ENCODE measurements at places on chromosomes 3 and 15.

DNA sequence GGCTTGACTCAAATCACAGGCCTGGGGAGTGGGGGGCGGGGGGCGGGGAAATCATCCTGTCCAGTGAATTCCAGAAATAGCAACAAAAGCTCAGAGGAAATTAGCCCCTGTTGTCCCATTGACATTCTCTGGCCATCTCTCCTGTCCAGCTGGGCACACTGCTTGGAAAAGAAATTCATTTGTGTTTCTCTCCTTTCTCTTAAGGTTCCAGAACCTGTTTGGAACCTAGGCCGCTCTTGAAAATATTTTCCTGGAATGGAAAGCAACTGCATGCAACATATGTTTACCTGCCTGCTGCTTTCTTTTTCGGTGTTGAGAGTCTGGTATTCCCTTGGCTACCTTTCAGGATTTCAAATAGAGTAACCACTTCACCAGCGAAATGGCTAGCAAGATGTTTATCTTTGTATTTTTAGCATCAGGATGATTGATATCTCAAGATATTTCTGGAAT is 169.0 kb downstream of the GHSR start:
- DNase-seq = peak; percentile 58

DNA sequence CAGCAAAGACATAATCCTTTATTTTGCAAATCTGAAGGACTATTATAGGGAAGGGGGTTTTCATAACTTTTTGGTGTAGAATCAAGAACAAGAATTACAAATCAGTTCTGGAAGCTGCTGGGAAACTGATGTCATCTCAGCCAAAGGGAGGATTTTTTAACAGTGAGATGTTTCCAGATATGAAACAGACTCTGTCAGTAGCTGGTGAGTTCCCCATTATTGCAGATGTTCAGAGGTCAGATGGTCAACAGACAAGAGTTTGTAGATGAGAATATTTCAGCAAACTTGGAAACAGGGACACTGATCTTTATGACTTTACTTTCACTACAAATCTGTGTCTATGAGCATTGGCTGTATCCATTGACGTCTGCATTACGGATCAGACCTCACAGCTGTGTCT is 71.9 kb upstream of the LPP start:
- no peak for DNase-seq

DNA sequence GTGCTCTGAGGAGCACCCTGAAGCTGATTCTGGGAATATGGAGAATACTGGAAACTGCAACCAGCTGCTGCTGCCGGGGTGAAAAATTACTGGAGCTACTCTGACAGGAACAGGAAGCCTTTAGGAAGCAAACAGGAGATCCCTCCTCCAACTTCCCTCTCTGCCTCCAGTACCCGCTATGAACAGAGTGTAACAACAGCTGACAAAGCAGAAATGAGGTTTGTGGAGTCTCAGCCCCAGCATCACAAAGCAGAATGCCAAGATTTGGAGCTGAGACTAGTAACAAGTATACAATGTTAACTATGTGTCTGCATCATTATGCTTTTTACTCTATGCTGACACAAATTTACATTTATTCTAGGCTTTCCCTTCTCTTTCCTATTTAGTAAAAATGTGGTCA is 22.7 kb upstream of the PIAS1 start:
- no peak for DNase-seq

DNA sequence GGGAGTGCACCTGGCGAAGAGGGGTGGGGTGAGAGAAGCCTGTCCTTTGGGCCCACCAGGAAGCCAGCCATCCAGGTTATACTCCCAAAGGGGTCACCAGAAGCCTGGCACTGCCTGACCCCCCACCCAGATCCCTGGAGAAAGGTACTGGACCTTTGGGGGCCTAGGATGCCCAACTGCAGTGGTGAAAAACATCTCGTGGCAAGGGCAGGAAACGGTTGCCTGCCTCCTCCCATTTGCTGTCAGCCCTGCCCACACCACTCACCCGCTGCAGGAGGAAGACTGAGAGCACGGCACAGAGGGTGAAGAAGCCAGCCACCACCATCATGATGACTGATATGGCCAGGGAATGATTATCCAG is 2.2 kb upstream of the ULK3 start:
- DNase-seq = no peak

- no peak for DNase-seq
Measured at GRCh38 chr3:146072824-146073223, 88.2 kb downstream of the PLOD2 start.

DNA sequence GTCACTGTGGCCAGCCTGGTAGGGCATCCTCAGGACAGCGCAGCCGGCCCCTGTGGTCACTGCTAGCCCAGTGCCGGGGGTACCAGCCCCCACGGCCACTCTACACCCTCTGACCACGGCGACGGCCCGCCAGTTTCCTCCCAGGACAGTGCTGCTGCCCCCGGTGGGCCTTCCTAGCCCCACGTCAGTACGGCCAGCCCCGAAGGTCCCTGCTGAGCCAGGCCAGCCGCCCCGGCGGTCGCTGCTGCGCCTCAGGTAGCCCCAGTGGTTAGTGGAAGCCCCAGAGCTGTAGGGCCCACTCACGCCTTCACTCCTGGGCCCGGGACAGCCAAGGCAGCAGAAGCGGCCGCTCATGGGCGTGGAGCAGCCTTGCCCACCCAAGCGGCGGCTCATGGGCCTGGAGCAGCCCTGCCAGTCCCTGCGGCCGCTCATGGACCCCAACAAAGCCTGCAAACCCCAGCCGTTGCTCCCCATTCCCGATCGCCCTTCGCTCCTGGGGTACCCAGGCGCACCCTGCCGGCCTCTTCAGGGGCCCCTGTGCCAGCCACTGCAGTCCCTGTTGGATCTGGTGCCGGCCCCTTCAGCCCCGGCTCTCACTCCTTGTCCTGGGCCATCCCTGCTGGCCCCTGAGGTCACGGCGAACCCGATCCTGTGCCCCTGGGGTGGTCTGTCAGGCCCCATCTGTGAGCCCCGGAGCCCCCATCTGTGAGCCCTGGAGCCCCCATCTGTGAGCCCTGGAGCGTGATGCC is 9.5 kb upstream of the ROPN1B start:
- no peak for DNase-seq
